ENCODE measurements at places on chromosomes 5 and 9. TPM values are rescaled to one million over a fixed set of nuclear protein-coding genes. Genes with fewer than 3 reads are reported as not detected.

Gene LCN12
- total RNA-seq: 14.2 TPM

Gene PLK2
- 615 TPM for total RNA-seq

Gene RLN1
- total RNA-seq: not detected

Gene PPP2R2B
- total RNA-seq: not detected

Gene CCIN
- not detected for total RNA-seq

Gene CXCL14
- not detected for total RNA-seq

Gene ENTREP1
- total RNA-seq: 0.30 TPM

Gene ANGPTL2
- total RNA-seq: not detected

Gene PCDHGA3
- total RNA-seq: not detected
